T1000 (cell line): ENCODE measurements at places on chromosomes 12 and 14.
A peak's percentile ranks its signal among the peaks of the same experiment; 100 is the strongest.

DNA sequence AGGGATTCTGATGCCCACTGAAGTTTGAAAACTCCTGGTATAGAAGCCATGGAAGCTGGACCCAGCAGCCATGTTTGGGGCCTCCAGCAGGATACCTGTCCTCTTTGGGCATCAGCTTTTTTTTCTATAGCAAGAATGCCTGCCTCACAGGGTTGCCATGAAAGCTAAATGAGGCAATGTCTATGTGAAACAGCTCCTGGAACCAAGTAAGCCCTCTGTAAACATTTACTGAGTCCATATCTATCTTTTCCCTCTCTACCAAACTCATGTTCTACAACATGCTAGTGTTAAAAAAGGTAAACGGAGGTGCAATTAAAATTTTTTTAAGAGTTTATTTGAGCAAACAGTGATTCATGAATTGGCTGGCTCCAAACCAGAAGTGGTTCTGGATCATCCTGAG, 28.6 kb downstream of the FLVCR2 start:
- no peak for DNase-seq

DNA sequence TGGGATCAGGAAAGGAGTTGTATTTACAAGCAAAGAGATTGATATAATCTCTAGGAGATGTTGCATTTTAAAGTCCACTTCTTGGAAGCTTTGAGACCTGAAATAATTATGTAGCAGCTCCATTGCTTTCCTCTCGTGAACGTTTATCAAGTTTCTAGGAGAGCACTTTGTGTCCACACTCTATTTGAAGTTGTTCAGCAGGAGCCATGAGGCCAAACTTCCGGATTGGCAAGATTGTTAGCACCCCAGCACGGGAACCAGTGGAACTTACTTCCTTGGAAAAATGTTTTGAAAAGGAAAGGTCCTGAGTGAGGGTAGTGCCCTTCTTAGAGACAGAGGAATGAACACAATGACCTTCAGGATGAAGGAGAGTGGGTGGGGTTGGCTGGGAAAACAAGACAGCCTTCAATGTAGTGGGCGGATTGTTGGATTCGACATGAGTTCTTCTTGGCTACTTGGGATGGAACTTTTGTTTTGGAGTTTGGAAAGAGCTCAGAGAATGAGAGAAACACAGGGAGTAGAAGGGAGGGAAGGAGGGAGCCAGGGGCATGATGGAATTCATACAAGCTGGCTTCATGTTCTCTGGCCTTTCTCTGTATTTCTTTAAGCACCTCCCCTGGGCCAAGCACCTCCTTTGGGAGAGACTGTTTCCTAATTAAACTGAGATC, 23.8 kb upstream of the CISTR start:
- no peak for DNase-seq

DNA sequence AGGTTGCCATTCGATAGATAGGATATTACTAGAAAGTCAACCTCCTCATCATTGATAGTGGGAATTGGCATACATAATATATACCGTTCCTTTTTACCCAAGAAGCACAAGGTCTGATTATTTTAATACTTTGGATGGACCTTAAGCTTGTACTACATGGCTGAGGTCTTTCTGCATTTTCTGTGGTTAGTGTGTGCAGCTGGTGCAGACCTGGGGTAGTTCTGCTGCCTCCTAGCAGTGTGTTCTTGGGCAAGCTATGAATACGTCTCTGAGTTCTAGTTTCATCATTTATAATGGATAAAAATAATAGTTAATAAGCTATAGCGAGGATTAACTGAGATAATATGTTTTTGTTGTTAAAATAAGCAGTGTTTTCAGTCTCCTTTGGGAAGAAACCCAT, 2.2 kb downstream of the ZDHHC17 start:
- DNase-seq, result no peak

- no peak for DNase-seq
These were observed 465.9 kb downstream of the BCAT1 start for GRCh38 chr12:24482882-24483604.

GRCh38 chr12:124390442-124391097, 95.7 kb downstream of the RFLNA start:
- peak; percentile 27 for DNase-seq

GRCh38 chr12:66678338-66679275, at the start of gene GRIP1:
Gene GRIP1 (minus strand): TSS chr12:66679076. CDS start chr12:66678904, 172 bp downstream.
- DNase-seq, result no peak

GRCh38 chr12:16359512-16360491, 12.4 kb downstream of the MGST1 start:
- DNase-seq, result no peak

- no peak for DNase-seq
These were observed 19.7 kb downstream of the PHETA1 start for GRCh38 chr12:111349101-111349747.

DNA sequence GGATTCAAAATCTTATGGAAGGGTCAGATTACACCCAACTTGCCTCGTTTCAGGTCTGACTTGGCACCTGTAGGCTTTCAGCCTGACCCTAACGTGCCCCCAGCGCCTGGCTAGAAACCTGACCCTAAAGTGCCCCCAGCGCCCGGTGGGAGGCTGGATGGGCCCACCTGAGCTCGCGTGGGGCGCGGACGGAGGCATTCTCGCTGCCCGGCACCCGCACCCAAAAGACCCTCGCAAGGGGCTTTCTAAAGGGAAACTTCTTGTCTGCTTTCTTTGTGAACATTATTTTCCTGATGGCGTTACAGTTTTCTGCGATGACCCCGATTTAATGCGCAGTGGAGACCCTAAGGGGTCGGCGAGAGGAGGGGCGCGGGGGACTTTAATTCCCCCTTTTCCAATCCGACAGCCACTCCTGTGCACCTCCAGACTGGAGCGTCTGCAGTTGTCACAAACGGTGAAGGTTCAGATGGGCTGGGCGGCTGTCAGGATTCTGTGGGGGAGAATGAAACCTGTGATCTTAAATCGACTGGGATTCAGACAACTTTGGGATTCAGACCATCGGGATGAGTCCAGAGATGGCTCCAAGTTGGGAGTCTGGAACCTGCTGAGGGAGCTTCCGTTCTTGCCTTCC, 751 bp upstream of the HRK start:
- DNase-seq, result no peak

DNA sequence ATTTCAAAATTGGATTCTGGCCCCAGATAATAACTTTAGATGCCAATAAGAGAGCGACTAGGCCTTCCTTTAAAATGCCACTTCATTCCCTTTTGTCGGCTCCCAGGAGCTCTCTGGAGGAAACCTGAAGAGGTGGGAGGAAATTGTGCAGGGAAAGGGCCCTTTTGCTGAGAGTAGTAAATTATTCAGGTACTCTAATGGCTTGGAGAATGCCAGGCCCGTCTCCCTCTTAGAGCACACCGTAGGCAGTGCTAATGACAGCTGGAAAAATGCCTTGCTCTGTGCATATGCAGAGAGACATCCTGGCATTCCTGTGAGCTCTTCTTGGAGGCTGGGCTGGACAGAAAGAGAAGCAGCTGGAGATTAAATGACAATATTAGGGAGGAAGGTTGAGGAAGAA, 115.0 kb upstream of the RPH3A start:
- no peak for DNase-seq

DNA sequence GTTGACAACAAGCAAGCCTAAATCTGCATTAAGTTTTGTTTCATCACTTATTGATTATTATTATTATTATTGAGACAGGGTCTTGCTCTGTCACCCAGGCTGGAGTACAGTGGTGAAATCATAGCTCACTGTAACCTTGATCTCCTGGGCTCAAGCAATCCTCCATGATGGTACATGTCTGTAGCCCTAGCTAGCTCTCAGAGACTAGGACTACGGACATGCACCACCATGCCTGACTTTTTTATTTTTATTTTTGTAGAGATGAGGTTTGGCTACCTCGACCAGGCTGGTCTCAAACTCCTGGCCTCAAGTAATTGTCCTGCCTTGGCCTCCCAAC, 35.7 kb upstream of the STK38L start:
- DNase-seq, result no peak

DNA sequence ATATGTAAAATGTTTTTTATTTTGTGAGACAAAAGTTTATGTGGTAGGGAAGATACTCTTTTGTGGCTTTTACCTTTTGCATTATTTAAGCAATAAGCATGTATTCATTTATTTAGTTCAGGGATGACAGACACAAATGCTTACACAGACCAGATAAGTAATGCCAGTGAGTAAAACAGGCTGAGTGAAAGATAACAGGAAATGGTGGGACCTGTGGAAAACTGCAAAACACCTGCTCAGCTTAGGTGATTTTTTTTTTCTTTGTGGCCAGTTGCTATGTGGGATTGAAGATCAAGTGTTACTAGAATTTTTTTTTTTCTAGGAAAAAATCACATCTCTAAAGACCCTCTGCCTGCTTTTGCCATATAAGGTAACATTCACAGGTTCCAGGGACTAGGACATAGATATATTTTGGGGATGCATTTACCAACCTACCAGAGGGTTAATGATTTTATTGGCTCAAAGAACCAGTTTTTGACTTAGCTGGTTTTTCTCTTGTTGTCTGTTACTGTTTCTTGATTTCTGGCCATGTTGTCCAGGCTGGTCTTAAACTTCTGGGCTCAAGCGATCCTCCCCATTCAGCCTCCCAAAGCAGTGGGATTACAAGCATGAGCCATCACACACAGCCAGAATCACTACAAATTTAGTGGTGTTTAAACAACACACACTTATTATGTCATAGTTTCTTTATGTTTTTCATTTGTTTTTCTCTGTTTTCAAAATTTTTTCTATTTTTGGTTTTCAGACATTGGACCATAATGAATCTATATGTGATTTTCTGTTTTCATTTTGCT, 9.8 kb downstream of the PSMA6 start:
- DNase-seq, result no peak

DNA sequence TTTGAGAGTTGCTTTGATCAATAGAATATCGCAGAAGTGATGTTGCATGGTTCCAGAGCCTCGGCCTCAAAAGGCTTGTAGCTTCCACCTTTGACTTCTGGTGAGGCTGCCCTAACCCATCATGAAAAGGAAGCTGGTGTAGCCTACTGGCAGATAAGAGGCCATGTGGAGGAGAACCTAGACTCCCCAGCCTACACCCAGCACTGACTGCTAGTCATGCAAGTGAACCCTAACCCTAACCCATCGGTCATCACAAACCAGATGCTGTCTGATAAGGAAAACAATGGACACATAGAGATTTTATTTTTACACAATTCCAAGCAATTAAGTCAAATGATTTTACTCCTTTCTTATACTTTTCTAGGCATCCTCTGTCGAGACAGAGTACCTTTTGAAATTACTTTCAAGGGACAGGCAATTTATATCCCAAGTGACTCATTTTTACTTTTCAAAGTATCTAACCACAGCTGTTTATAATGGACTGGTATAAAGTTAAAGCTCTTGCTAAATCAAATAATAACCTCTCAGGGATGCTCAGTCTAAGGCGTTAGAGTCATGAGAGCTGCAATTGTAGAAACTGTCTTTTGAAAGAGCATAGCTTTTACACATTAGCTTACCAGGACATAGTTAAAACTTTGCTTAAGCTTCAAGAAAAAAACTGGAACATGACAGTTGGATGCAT, 17.6 kb downstream of the PTPRB start:
- DNase-seq, result no peak

DNA sequence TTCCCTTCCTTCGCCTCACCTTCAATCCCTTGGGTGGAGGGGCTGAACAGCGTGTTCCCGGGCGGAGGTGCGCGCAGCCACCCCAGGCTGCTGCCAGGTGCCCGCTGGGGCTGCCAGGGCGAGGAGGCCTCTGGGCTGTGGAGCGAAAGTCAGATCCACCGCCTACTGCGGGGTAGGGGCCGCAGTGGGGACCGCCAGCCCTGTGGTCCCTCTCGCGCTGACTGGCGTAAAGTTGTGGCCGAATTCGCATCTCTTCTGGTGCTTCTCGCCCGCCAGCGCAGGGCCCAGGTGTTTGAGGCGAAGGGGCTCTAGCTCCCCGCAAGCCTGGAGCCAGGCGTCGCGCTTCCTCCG, 6.9 kb upstream of the HOXC4 start:
- no peak for DNase-seq

GRCh38 chr14:32382704-32383103, 53.6 kb downstream of the AKAP6 start:
- no peak for DNase-seq

GRCh38 chr14:104865081-104865630, at the start of gene CEP170B:
Gene CEP170B (plus strand): TSS chr14:104865268. CDS start chr14:104868451, 3,183 bp downstream.
- peak; percentile 17 for DNase-seq

GRCh38 chr12:127300753-127301152, 966.2 kb upstream of the TMEM132C start:
- no peak for DNase-seq

DNA sequence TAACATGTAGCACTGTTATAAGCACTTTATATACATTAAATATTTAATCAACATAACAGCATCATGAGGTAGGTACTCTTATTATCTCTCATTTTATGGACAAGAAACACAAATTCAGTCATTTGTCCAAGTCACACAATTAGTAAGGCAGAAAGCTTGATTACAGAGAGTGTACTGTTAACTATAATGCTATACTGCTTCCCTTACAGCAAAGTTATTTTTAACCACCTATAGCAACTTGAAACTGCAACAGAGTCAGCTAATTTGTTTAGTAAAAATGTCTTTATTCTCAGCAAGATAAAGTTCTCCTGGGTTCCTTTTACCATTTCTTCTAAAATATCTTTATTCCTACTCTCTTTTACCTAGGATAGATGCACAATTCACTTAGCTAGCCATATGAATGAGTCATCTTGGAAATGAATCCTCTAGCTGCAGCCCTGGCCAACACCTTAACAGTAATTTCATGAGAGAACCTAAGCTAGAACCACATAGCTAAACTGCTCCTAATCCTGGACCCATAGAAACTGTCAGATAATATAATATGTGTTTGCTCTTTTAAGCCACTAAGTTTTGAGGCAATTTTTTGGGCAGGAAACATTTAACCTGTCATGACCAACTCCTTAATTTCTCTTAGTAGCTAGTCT, 90.2 kb upstream of the HECTD1 start:
- DNase-seq, result no peak
